ENCODE measurements at places on chromosomes 5 and 9.

DNA sequence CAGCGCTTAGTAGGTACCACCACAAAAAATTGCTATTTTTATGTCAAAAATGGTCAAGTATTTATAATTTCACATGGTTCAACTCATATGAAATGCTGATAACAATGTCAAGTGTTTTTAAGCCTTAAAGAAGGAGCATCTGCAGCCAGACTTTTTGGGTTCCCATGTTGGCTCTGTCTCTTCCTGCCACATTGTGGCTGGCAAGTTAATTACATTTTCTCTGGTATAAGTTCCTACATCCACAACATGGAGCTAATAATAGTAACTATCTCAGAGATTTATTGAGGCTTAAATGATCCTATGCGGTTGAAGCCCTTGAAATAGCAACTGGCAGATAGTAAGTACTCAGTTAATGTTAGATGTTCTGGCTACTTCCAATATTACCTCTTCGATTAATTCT is 5.4 kb downstream of the ATP10B start:
- no peak for DNase-seq

DNA sequence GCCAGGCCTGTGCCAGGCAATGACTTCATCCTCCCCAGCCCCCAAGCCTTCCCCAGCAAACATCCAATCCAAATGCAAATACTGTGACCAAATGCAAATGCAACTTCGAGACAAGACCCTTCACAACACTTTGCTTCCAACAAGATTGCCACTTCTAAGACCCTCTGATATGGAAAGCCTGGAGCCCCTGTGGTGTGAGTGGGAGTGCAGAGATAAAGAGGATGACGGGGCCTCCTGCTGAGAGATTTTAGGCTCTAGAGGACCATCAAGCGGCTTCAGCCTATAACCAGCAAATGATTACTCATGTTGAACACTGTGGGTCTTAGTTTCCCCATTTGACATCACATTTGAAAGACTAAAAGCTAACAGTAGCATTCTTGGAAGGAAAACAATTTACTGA is 46.6 kb upstream of the GABRP start:
- DNase-seq = no peak

DNA sequence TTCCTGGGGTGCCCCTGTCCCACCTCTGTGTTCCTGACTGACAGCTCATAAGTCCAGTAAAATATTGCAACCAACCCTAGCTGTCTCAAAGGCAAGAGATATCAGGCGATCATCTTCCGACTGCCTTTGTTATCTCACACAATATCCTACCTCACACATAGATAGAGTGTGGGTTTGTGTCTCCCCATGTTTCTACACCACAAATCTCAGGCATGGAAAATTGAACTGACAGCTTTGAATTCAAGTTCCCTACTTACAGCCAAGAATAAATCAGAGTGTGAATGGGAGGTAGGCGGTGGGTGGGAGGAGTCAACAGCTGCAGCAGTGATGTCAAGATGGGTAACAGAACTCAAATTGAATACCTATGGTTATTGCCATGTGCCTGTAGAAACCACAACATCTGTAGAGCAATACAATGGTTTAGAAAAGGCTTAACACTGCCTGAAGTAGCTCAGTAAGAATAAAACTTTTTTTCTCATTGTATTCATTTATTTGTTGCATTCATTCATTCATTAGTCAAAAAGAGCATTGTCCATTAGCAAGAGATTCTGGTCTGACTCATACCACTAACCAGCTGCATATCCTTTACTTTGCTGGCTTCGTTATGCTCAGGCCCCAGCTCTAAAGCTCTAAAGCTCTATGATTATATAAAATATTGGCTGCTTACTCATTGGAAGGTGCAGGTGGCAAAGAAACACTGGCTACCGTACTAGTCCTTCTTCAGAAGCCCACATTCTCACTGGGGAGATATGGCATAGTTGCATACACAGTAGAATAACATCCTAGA is 108.2 kb upstream of the DMAC1 start:
- peak; percentile 19 for DNase-seq

DNA sequence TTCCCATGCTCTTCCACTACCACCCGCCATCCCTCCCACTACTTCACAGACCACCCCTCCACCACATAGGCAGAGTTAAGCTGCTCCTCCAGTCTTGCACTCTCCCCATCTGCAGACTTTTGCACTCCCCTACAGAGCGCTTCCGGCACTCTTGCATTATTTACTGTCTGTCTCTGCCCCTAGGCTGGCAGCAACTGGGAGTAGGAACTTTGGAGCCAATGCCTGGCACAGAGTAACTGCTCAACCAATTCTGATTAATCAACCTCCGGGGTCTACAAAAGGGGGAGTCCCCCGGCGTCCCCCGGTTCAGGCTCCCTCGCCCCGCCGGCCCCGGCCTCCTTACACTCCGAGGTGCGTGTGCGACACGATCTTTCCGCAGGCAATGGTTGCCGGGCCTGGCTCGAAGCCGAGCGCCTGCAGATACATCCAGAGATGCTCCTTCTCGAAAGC is 498 bp downstream of the HAUS6 start:
- no peak for DNase-seq

GRCh38 chr9:127878001-127878651 is 651 bp upstream of the AK1 start:
- no peak for DNase-seq

DNA sequence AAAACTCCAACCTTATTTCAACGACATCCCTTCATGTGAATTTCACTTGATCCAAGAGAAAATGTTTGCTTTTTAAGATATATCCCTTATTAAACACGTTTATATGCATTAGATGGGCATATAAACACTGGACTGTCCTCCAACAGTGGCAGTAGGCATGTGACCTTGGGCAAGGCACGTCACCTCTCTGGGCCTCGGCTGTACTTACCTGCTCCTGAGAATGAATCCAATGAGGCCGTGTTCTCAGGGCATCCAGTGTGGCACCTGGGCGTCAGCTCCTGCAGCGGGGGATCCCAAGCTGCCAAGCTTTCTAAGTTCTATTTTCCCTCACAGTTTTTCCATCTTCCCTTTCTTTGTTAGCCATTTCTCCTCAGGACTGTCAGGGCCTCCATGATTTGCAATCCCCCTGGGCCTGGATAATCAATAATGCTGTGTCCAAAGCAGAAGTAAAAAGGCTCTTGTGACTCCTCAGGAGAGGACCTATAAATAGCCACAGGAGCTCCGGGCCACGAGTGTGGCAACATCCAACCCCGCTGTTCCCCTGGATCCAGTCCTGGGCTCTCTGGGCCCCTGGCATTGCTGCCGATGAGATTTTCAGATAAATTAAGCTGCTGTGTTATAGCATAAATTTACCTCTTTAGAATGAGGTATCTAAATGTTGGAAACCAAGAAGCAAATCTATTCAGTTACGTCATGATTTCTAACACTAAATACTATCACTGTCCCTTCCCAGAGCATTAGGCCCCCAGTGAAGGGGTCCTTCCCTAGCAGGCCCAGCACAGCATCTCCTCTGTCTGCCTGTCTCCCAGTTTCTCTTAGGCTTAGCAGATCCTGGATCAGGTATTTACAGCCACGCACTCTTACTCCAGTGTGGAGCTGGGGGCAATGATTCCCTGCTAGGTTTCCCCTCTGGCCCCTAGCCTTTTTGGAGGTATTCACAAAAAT is 76.8 kb downstream of the PTPN3 start:
- no peak for DNase-seq

GRCh38 chr9:4334410-4334813 is 34.5 kb upstream of the GLIS3 start:
- no peak for DNase-seq

DNA sequence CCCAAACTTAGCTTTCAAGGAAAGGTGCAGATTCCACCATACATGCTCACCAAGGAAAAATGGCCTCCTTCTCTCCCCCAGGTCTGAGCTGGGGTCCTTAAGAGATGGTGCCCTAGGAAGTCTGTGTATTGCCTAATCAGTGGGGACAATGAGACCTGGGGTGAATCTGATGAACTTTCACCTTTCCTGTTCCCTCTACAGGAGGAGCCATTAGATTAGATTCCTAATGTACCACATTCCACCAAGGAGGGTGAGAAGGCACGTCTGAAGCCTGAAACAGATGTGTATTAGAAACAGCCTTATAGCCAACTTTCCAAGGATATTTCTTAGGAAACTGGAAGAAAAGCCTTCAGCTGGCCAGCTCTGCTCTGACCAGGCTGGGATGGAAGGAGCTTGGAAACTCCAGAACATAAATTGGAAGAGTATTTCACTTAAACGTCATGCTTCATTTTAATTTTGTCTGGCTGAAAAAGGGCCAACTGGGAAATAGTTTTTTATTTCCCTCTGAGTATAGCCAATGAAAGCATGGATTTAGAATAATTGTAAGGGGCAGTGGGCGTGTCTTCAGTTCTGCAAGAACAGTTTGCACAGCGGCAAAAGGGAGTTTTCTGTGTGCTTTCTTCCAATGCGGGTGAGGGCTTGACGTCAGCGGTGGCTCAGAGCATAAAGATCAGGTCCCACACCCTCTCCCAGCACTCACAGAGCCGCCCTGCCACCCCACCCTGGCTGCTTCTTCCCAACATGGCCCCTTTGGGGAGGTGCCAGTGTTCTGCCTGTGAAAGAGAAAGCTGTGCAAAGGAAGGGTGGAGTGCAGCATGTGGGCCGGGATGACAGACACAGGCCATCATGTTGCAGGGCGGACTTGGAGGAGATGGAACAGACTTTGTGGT is 210.9 kb downstream of the ESM1 start:
- no peak for DNase-seq

DNA sequence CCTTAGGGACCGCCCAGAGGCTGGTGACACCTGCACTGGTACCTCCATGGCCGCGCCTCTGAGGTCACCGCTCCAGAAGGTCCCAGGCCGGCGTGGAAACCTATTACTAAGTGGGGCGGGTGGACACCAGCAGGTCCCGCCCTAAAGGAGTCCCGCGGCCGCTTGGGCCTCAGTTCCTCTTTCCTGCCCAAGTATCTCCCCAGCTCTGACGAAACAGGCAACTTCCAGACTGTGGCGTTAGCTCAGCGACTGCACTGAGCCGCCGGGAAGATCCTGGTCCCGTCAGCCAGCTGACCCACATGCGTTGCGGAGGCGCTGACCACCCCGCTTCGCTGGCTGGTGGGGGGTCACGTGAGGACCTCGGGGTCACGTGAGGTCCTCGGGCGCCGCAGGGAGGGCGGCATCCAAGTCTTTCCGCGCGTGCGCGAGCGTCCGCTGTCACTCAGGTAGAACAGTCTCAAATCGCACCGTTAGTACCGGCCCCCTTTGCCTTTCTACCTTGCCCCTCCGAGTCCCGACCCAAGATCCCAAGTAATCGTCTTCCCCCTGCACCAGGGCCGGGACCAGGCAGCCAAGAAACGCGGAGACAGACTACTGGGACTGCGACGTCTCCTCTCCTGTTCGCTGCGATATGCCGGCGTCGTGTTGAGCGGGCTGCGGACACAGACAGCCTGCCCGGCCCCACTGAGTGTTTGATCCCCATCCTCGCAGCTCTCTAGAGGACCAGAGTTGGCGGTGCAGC is 53.7 kb upstream of the KDM4C start:
- peak; percentile 34 for DNase-seq

DNA sequence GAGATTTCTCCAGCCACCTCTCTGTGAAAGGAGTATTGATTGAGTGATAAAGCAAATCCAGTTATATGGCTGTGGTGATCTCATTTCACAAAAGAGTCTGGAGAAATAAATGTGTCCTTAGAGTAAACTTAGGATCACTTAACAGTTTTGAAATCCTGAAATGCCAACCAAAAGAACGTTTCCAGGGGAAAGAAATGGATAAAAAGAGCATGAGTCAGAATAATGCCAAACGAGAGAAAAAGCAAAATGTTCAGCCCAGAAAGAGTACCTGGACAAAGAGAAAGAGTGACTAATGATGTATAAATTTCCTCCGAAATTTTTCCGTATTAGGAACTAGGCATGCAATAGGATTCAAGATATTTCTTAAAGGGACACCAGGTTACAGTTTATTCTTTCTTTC is 463.1 kb upstream of the CDH10 start:
- no peak for DNase-seq

- no peak for DNase-seq
Observed at GRCh38 chr5:59831326-59832010, 62.1 kb downstream of the PDE4D start.

DNA sequence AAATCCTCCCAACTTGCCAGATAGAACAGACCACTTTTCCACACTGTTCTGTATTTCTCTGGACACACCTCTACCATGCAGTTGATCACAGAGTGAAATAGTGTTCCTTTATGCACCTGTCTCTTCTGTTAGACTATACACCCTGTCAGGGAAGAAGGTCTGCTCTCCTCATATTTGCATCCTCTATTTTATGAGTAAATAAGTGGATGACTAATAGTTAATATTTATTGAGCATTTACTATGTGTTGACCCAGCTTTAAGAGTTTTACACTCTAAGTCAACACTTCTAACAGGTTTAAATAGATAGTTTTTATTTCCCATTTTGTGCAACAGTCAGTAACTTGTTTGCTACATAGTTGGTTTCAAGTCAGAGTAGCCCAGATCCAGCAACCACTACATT is 452.8 kb upstream of the MPDZ start:
- no peak for DNase-seq

DNA sequence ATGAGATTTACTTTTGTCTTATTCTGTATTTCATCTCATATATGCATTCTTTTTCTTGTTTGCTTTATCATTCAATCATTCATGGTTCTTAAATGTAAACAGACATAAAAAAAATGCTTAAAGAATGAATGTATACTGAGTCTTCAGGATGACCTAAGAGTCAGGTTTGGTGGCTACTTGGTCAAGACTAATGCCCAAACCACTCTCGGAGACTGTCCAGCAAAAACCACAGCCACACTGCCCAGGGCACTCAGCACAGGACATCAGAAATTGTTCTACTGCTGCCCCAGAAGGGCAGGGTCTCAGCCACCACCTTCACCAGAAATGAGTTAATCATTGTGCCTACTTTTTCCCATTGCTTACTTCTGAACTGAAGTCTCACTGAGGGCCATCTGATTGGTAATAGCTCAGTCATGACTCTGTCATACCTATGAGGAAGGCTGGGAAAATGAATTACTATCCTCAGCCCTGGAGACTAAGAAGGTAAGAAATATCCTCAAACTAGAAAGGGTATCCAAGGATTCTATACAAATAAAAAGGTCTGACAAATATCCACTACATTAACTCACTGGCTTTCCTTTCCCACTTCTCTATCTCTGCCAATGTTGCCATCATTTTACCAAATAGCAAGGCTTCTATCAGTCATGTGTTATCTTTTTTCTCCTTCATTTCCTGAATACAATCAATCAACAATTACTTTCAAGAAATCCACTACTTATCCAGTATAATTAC is 236.1 kb downstream of the CETN3 start:
- DNase-seq = no peak

- DNase-seq = no peak
Observed at GRCh38 chr5:94467346-94467953, 151.0 kb downstream of the KIAA0825 start.

DNA sequence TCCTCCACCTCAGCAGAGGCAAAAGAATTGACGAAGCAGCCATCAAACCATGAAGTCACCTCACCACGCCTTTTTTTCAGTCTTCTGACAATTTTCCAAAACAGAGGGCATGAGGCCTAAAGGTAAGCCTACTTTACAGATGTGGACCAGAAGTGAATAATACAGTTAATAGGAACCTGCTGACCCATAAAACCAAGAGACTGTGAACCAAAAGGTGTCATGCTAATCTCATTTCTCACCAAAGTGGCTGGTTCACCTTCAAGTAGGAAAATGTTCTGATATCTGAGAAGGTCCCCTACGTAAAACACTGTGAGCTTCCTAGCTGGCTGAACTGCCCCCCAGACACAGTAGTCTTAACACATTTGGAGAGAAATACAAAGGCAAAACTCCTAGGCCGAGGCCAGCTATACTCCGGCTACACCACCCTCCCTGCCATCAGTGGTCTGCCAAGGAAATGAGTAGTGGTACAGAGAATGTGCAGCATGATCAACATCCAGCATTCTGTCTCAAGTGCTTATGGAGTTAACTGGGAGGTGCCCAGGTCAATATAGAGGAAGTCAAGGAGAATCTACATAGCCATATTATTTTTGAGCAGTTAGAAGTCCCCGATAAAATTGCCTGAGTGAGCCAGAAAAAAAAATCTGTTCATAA is 19.3 kb upstream of the F2RL2 start:
- DNase-seq = no peak

Measured in astrocyte of the cerebellum (primary cell).